ENCODE measurements at places on chromosomes 3 and 15.

DNA sequence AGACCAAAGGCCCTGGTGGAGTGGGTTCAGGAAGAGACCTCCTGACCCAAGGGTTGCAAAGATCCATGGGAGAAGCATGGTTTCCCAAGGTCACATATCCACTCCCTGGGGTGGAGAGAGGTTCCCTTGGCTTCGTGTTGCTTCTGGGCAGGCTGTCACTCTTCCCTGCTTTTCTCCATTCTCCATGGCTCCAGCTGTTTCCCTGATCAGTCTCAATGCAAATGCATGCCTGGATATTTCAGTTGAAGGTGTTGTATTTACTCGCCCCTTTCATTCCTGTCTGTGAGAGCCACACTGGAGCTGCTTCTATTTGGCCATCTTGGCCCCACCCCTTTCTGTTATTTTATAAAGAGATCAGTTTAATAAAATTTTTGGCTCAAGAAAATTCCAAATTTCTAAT is 95.0 kb upstream of the PLSCR4 start:
- no peak for DNase-seq

DNA sequence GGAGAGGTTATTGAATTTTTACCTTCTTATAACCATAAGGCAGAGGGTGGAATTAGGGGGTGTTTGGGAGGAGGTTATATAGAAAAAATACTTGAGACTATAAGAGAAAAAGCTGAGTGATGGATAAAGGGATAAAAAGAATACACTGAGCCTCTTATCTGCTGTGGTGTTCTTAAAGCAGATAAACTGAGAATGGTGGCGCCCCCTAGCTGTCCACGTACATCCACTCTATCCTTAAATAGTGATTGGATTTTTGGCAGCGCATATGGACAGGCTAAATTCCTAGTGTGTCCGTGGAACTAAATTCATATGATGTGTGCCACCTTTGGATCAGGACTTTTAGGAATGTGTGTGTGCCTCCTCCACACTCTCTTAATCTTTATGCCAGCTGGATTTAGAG is 121.1 kb downstream of the OXSM start:
- DNase-seq: peak; percentile 76

GRCh38 chr15:85646538-85647091 is 148.1 kb downstream of the KLHL25 start:
- peak; percentile 20 for DNase-seq

DNA sequence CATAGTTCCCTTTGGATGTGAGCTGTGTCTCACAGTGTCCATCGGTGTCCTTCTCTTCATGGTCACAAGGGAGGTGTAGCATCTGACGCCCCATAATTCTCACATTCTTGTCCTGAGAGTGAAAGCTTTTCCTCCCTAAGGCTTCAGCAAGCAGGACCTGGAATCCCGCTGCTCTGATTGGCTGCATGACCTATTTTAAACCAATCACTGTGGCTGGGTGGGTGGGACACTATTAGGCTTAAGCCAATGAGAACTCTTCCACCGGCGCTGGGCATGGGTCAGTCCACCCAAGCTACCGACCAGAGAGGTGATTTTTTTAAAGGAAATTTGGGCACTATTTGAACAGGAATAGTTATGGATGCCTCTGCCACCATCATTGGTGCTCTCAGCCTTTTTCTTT is 385.9 kb downstream of the MFSD1 start:
- DNase-seq: no peak

- DNase-seq: no peak
Measured at GRCh38 chr3:41598402-41599126, 363.3 kb downstream of the ULK4 start.

DNA sequence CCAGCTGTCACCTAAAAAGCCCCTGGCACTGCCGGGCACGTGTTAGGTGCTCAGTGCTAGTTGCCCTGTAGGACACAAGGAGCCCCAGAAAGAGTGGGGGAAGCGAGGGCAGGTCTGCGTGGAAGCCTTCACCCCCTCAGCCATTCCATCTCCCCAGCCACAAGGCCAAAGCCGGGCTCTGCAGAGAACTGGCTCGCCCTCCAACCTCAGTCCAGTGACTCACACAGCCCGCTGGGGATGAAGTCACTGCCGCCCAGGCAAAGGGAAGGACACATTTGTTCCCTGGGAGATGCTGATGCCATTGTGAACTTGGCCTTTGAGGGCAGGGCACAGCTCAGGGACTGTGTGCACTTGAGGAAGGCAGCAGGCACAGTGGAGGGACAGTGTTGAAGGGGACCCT is 48.1 kb downstream of the IQSEC1 start:
- no peak for DNase-seq

DNA sequence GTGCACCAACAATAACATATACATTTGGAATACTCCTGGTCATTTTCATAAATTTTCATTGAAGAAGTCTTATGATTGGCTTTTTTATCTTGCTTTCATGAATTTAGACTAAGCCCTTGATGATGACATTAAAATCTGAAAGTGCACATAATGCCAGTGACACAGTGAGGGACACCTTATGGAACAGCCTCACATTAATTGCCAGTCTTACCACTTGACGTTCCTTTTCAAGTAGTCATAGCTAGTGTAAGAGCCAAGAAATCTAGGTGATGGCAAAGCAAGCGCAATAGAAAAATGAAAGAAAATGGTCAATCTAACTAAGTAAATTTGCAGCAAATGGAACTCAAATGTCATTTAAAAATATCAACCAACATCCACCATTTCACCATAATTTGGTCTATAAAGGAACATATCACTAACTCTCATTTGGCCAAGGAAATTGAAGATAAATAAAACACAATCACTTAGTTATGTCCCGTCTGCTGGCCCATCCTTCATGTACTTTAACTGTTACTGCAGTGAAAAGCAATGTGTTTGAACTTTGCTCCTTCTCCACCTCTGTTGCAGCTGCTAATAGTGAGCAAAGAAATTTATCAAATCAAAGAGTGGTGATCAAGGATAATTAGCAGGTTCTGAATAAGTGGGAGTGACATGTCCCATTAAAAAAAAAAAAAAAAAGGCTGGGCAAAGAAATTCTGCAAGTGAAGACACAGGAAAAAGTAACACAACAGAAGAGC is 110.0 kb downstream of the TJP1 start:
- no peak for DNase-seq

DNA sequence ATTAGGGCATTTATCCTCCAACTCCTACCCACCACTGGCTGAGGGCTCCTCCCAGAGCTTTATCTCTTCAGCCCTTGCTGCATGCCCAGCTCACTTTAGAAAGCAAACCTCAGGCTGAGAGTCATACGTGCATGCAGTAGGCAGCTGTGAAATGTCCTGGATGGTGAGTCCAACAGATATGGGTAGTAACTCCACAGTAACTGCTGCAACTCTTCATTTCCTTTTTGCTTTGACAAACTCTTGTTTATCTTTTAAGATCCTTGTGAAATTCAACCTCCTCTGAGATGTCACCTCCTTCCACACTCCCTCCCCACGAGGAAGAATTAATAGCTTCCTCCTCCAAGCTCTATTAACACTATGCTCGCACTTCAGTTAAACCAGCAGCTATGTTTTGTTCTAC is 35.9 kb upstream of the CTNNB1 start:
- peak; percentile 65 for DNase-seq

- DNase-seq: no peak
Measured at GRCh38 chr15:77402740-77403379, 17.0 kb downstream of the PEAK1 start.

DNA sequence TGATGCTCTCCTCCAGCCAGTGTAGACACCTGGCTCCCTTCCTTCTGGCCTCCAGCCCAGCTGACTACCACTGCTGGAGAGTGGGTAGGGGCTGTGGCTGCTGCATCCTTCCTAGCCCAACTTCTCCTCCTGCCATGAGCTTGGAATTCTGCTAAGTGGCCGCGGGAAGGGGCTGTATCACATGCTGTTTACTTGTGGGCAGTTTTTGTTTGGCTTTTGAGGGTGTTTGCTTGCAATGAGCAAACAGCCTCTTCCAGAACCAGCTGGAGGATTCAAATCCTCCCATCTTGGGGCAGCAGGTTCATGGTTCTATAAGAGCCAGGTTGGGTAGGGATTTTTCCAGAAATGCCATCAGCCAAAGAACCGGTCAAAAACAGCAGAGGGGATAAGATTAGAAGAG is 9.0 kb downstream of the GASK1A start:
- no peak for DNase-seq

- DNase-seq: no peak
Measured at GRCh38 chr3:47520756-47521155, 7.2 kb upstream of the ELP6 start.

DNA sequence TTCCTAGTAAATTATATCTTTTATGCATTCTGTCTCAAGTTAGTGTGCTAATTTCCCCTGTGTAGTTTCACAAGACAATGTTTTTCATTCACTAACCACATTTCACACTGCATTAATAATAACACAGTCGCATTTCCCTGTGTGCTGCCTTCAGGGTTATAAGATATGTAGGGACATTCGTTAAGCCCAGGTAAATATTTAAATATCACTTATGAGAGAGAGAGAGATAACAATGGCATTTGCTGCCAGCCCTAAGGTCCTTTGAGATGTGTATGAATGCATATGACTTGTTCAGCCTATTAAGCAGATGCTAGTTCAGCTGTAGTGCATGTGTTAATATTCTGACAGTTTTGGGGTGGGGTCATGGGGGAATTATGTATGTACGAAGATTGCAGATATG is 876.7 kb downstream of the NAALADL2 start:
- DNase-seq: no peak

GRCh38 chr3:171379281-171379680 is 80.9 kb downstream of the TNIK start:
- no peak for DNase-seq

GRCh38 chr3:152682477-152682876 is 152.5 kb upstream of the P2RY1 start:
- DNase-seq: no peak

DNA sequence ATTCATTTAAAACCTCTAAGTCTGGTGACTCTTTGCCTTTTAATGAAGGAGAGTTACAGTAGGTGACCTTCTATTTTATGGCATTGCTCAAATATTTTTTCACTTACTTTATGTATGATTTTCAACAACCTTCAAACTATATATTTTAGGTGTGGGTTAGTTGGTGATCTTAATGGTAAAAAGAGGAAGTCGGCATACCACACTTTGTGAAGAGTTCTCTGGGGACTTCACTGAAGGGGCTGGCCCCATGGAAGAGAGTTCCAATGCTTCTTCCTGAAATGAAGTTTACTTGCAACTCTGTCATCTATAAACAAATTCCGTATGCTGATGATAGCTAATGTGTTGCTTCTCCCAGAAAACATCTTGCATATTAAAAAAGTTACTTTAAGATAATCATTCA is 647.0 kb upstream of the SGO1 start:
- no peak for DNase-seq

DNA sequence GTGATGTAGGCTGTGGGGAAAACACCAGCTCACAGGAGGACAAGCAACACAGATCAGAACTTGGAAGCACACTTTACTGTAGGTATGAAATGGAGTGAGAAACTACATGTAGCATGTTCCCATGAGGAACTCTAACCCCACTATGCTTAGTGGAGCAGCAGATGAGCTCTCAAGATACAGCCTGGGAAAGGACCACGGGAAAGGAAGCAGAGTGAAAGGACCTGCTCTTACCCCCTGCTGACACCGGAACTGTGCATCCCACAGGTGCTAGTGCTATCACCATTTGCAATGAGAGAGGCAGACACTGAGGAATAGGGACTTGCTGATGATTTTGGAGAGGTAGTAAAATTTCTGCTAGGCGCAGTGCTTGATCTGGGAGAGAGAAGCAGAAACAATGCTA is 28.6 kb downstream of the USP4 start:
- no peak for DNase-seq

GRCh38 chr3:28328188-28329151 is 20.1 kb upstream of the ZCWPW2 start:
- peak; percentile 66 for DNase-seq

DNA sequence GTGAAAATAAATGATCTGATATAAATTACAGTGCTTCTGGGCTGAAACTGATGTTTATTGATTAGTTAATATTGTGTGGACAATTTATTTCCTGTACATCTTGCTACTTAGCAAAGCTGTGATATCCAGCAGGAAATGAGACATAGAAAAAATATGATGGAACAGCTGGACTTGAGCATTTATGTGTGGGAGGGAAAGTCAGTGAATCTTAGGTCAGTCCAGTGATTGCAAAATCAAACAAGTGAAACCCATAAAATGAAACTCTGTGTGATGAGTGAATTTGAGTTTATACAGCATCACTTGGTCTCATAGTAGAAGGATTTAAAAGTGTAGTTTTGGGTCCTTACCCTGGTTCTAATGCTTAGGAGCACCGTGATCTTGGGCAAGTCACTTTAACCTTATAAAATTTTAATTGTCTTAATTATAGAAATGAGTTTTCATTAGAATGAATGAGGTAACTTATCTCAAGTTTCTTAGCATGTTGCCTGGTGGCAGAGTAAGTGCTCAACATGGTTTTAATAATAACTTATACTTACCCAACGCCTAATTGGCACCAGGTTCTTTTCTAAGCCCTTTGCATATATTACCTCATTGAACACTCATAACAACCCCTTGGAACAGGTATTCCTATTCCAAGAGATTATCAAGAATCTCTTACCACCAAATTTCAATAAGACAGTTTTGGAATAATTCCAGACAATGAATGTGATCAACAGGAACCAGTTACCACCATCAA is 194.6 kb downstream of the ADAMTSL3 start:
- no peak for DNase-seq

DNA sequence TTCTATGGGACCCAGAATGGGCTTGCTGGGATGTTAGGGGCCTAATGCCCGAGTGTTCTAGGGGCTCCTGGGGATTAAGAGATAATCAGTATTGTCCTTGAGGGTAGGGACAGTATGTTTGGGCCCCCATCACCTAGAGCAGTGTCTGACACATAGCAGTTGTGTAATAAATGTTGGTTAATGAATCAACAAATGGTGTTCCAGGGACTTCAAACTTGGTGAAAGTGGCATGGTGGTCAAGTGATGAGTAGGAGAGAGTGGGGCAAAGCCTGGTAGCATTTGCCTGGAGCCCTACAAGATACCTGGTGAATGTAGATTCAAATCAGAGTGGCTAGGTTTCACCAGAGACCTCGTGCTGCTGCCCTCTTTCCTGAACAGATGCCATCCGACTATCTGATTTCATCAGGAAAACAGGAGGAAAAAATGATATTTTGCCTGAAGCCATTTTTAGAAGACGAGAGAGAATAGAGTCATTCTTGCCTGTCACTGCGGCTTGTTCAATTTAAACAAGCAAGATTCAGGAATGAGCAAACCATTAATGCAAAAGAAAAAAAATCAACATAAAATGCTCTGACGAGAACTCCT is 117.3 kb downstream of the RPL22L1 start:
- DNase-seq: no peak

DNA sequence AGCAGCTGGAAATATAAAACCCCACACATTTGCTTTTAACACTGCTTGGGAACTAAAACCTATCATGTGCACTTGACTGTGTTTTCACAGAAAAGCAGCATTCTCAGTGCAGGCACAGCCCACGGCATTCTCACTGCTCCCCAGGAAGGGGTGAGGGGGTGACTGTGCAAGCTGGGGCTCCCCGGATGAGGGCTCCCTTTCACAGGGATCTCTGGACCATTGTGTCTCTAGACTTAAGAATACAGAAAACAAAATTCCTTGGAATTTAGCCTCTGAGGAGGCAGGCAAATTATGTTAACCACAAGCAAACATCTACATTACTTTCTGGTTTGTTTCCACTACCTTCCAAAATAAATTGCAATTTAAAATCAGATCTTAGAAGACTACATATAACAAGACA is 100.3 kb downstream of the FSIP1 start:
- no peak for DNase-seq
